ENCODE measurements at places on chromosomes 4 and X.

- no peak for DNase-seq
Measured at GRCh38 chr4:71992571-71993312, 39.1 kb upstream of the NPFFR2 start.

DNA sequence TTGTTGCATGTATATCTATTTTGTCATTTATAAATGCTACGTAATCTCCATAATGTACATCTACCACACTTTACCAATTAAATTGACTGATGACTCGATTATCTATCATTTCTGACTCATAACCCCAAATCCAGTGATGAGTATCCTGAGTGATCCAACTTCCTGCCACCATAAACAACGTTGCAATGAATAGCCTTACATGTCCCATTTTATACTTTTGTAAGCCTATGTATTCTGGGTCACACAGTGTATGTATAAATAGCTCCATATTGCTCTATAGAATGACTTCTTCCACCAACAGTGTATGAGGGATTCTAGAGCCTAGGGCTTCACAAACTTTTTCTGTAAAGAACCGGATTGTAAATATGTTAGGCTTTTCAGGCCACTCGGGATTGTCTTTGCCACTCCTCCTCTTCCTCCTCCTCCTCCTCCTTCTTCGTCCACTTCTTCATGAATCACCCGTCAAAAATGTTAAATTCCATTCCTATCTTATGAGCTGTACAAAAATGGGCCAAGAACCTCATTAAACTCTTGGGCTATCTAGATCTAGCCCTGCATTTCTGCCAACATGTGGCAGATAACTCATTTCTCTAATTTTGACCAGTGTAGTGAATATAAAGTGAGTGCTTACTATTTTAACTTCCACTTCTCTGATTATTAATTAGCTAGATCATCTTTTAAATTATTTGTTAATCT lies 672.2 kb upstream of the AMOT start:
- no peak for DNase-seq

DNA sequence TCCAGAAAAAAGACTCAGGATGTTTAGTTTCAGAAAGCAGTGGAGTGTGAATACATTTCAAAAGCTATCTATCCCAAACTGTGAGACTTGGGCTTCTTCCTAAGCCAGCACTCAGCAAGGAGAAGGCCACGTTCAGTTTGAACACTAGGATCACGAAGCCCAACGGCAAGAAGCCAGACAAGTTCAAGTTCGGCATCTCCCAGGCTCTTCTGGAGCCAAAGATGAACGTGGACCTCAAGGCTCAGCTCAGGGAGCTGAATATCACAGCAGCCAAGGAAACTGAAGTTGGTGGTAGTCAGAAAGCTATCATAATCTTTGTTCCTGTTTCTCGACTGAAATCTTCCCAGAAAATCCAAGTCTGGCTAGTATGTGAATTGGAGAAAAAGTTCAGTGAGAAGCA lies 7.6 kb downstream of the PLAC1 start:
- no peak for DNase-seq

DNA sequence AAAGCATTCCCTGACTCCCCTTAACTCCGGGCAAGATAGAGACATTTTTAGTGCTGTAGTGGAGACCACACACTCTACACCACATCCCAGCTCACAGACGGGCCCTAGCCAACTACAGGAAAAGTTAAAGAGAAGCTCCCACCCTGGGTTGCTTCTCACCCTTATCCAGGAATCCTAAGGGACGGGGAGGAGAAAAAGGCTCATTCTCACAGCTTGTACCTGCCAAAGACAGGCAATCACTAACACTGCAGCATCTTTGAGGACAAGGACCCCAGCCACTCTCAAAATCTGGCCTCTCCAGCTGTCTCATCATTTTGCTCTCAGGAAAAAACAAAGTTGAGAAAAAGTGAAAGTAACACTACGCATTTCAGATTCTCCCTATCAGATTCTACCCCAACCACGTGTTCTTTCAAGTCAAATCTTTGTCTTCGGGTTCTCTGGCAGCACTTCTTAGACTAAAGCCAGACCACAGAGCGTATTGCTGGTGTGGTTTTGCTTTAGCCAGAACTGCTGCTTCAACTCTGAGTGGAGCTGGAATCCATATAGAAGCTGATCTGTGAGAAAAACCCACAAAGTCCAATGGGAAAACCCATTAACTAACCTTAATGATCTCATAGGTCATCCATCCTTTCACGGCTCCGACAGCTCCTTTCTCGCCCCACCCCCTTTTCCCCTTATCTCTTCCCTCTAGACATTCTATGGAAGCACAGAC lies 605.9 kb upstream of the DIPK2B start:
- DNase-seq, result no peak

DNA sequence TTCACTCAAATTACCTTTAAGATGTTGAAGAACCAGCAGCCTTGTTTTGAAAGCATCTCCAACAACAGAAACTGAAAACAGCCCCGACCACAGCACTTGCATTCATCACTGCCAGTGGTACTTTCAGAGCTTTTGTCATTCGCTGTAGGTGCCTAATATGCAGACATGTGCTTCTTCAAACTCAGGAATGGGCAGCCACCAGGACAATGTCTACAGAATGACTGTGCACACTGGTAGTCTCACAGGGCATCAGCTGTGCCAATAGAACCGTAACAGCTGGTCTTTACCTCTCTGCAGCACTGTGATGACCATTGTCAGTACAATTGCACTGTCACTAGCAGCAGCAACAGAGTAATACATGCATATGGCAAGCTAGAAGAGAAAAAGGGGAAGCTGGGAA lies 1149.7 kb downstream of the STPG2 start:
- DNase-seq, result no peak

DNA sequence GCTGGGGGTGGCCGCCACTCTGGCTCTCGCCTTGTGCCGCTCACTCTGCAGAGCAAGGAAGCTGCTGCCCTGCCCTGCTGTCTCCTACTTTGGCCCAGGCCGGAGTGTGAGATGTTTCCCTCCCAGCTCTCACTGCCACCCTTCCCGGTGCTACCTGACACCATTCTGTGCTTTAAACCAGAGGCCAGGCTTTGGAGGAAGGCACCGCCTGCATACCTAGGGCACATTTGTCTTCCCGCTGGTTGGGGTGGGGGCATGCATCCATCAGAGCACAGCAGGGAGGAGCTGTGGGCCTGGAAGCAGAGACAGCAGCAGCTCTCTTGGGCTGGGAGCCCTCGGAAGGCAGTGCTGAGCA lies 96.9 kb upstream of the PSAPL1 start:
- no peak for DNase-seq

DNA sequence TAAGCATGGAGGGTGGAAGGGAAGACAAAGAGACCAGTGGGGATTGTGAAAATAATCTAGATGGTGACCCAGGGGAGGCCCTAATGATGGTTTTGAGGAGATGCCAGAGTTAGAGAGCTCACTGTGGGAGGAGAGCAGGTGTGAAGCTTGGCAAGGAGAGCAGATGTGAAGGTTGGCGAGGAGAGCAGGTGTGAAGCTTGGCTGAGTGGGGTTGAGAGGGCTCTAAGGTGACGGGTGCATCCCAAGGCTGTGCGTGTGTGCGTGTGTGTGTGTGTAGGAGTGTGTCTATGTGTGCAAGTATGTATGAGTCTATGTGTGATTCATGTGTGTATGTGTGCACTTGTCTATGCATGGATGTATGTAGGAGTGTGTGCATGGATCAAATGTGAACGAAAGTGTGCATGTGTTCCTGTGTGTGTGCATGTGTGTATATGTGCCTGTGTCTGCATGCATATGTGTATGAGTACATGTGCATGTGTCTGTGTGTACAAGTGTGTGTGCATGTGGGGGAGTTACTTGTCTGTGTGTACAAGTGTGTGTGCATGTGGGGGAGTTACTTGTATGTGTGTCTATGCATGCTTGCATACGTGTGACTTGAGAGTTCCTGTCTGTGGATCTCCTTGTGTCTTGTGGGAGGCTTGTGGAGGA lies 72.0 kb downstream of the EVC start:
- no peak for DNase-seq
